HFFc6 (cell line): ENCODE measurements at places on chromosomes 7 and 10.
A peak's percentile ranks its signal among the peaks of the same experiment; 100 is the strongest.

DNA sequence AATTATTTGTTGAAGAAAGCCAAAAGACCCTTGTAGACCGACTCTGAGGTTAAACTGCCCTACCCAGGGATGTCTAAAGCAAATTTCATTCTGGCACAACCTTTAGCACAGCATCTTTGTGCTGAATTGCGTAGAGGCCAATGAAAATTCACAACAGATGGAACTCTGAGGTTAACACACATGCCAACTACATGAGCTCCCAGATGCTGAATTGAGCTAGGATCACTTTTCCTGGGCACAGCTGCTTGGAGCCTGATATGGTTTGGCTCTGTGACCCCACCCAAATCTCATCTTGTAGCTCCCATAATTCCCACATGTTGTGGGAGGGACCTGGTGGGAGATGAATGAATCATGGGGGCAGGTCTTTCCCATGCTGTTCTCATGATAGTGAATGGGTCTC, 158.0 kb upstream of the PTN start:
- no peak for DNase-seq

DNA sequence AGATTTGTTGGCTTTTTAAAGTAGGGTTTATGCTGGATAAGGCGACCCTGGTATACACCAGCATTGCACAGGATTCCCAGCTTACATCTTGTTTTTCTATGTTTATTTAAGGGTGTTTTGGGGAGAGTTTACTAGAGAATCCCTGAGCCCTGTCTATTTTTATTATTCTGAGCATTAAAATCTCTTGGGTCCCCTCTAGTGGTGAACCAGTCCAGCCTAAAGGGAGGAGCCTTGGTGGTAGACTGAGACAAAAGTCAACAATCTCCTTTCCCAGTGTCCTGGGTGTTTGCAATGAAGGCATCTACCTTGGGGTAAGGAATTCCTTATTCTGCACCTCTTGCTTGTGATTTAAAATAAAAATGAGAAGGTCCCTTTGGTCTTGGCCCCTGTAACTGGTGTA, 38.2 kb downstream of the ANTXRL start:
- DNase-seq, result peak; percentile 23

GRCh38 chr7:130912082-130912861, 178.3 kb upstream of the KLF14 start:
- DNase-seq, result peak; percentile 84

DNA sequence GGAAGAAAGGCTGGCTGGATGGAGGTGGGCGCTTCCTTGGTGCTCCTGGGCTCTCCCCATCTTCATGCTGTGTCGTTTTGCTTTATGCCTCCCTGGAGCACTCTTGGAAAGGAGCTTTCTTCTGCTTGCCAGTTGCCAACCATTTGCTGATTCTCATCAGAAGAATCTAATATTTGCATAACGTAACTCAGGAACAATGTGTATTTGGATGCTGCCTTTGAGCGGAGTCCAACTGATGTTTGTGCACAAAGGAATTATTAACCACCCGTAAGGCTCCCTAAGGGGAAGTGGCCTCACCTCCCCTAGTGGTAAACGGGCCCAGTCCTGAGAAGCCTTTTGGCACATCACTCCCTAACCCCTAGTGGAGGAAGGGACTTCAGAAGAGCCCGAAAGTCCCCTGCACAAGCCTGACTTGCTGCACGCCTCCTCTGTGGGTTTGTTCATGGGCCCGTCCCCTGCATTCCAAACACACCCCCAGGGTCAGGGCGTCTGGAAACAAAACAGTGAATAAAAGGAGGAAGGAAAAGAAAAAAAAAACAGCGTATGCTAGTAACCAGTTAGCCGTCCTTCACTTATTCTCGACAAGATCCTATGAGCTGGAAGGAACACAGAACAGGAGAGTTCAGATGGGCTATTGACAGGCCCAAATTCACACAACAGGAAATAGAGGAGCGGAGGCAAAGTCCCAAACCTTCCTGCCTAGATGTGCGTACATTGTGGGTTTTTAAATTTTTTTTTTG, 602.2 kb downstream of the LRMDA start:
- DNase-seq, result peak; percentile 42

DNA sequence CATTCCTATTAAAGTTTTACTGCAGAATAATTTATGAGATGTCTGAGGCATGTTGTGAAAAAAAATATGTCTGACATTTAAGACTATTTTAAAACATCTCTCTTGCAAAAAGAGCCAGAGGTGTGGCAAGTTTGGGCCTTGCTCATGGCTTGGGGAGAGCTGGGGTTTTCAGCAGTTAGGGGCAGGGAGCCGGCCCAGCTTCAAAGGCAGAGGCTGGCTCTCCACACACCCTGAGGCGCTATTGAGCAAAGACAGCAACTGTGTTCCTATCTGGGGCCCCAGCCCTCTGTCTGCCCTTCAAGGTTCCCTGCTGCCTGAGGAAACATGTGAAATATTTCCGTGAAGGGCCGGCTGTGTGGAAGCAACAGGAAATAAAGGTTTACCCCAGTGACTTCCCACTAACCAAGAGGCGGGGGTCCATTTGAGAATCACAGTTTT, 94.0 kb downstream of the SORBS1 start:
- no peak for DNase-seq
